LNCaP clone FGC (cell line): ENCODE measurements at places on chromosomes 2 and 18.

DNA sequence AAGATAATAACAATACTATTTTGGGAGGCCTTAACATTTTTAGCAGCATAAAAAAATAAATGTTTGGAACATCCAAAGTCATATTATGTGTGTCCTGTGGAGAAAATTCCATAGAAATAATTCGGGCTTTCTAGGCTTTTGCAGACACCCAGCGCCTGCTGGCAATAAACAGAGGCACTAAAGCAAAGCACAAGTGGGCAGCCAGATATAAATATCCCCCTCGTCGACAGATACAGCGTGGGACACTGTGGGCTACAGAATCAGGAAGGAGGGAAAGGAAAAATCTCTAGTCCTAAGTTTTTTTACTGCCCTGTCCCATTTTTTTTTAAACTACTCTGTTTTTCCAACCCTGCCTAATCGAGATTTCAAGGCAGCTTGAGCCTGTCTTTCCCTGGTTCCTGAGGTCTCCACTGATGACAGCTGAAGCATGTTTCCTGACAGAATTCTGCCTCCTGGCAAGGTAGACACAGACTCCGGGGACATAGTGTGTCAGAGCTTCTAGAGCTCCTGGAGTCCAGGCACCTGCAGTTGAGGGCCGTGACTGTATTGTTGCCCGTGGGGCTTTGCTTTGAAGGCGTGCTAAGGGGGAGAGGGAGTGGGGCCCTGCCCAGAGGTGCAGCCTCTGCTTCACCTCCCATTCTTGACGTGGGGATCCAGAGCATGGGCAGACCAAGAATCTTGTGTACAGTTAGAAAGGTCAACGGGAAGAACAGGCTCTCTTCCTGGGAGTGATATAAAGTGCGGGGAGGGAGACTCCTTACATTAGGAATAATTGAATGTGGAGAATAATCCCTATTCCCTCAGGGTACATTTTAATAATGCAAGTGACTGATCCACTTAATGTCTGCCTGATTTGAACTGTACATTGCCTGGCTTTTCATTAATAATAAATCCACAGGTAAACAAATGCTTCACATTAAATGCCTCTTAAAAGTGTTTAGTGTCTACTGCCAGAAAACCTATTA, 232.3 kb downstream of the DCC start:
- DNase-seq, result peak; percentile 8

- DNase-seq, result no peak
Measured at GRCh38 chr2:98518101-98518500, 73.4 kb downstream of the INPP4A start.

GRCh38 chr2:9613291-9613690, 17.5 kb downstream of the YWHAQ start:
- no peak for DNase-seq

GRCh38 chr18:55634545-55634944, 46.6 kb upstream of the TCF4 start:
- no peak for DNase-seq

DNA sequence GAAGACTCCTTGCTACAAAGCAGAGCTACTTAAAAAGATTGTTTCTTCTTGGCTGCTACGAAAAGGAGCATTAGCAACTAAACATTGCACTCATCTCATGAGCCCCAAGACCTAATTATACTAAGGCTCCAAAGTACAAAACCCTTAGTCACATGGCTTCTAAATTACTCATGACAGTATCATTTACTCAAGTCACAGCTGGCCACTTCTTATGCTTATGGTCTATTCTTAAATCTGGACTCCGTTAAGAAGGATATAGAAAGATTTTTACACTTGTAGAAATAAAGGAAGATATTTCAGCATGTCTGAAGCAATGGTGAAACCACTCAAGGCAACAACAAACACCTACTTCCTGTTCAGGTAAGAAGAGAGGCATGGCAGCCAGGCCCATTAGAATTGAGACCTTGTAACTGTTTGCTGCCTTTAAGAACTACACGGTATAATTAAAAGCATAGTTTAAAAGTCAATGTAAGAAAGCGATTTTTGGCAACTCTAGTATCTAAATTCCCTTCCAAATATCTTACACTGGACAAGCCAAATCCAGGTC, 12.7 kb downstream of the ANKRD44 start:
- no peak for DNase-seq
